Neural crest cell (in vitro differentiated cells): ENCODE measurements at places on chromosomes 7 and 10.

GRCh38 chr7:30466266-30466665 is 12.3 kb downstream of the NOD1 start:
- no peak for DNase-seq

- no peak for DNase-seq
These were observed 208.3 kb downstream of the CELF2 start for GRCh38 chr10:11225935-11226334.

GRCh38 chr7:143239813-143240212 is 18.0 kb downstream of the TAS2R40 start:
- DNase-seq = no peak

DNA sequence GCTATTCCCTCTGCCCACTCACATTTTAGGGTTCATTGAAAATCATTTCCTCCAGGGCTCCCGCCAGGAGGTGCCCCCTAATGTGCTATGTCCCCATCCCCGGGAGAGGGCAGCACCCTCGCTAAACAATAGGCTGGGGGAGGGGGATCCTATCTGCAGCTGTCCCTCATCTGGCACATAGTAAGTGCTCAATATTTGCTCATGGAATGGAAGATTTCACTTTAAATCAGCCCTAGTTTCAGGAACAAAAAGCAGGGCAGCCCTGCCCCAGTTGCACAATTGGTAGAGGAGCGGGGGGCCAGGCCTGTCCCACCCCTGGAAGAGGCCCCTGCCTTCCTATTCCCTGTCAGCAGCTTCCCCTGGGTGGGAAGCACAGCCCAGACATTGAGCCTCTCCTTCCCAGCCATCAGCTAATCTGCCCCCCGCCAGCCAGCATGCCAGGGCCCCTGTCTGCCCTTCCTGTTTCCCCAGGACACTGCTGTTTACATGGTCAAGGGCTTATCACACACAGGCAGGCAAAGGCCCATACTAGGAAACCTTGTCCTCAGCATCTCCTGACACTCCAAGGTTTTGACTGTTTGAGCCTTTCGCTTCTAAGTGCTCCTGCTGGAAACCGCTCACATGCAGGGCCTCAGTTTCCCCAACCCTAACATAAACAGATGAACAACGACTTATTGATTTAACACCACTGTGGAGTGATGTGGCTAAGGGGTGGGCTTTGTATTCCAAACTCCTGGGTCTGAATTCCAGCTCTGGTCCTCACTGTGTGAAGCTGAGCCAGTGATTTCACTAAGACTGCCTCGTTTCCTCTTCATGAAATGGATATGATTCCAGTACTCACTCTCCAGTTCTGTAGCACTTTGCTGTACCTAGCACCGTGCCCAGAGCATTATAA is 130.7 kb upstream of the ZMIZ1 start:
- DNase-seq = no peak

DNA sequence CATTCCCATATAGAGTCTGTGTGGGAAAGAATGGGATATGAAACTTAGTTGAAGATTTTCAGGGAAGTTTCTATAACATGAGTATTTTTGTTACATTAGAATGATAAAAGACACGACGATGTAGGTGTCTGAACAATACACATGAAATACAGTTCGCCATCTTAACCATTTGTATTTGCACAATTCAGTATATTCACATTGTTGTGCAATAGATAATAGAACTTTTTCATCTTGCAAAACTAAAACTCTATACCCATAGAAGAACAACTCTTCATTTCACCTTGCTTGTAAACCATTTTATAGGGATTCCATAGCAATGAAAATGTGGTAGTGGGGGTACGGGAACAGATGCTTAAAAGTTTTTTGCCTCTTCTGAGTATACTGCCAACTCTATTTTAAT is 32.8 kb downstream of the SLC39A12 start:
- no peak for DNase-seq

DNA sequence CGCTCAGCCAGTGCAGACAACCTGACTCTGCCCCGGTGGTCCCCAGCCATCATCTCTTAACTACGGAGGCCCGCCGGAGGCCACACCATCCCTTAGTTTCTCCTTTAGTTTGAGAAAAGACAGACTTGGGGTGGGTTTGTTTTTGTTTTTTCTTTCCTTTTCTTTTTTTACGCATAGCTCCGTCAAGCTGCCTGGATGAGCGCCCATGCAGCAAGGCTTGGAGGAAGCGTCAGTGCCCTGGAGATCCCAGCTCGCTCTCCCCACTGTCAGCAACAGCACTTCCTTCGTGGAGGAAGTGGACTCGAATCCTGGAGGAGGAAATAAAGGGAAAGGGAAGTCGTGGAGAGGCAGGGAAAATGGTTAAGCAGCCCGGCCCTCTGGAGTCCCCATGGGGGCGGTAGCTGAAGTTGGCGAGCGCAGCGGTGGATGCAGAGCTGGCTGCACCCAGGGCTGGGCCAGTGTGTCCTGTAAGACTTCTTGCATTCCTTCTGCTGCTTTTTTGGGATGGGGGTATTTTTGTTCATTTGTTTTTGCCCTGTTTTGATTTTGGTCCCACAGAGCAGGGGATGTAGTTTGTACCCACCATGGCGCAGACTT is 35.9 kb upstream of the GJD4 start:
- DNase-seq = no peak

- DNase-seq = no peak
These were observed 129.4 kb upstream of the ZNF746 start for GRCh38 chr7:149626972-149627371.

- no peak for DNase-seq
These were observed 12.7 kb downstream of the LRRC18 start for GRCh38 chr10:48926764-48927540.

- no peak for DNase-seq
These were observed 1.1 kb downstream of the ACTR1A start for GRCh38 chr10:102501201-102502028.

- no peak for DNase-seq
These were observed 30.8 kb upstream of the EFCAB10 start for GRCh38 chr7:105611856-105612775.
